ENCODE measurements at places on chromosomes 16 and 17.

- DNase-seq, result no peak
Measured at GRCh38 chr16:8950580-8951077, 13.1 kb downstream of the USP7 start.

- no peak for DNase-seq
Measured at GRCh38 chr16:72983728-72984350, 64.1 kb downstream of the ZFHX3 start.

DNA sequence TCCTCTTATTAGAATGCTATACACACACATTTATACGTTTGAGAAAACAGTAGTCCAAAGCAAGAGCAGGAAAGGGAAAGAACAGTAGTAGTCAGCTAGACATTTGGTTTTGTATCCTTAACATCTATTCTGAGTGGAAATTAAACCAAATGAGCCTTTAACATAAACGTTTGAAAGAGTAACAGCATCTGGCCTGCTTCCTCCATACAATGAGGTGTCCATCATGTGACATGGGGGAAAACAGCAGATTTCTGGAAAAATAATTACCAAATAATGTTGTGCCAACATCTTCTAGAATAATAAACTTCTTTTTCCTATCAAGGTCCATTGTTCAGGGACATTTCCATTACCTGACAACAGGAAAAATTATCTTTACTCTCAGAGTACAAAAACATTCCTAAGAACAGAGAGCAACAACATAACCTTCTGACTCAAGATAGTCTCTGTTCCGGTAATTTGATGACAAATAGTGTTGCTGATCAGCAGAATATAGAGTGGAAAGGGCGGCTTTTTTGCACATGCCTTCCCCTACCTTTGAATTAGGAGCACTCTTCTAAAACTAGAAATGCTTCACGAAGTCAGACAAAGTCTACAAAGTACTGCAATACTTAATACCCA, 20.2 kb downstream of the CYTH1 start:
- DNase-seq, result no peak

DNA sequence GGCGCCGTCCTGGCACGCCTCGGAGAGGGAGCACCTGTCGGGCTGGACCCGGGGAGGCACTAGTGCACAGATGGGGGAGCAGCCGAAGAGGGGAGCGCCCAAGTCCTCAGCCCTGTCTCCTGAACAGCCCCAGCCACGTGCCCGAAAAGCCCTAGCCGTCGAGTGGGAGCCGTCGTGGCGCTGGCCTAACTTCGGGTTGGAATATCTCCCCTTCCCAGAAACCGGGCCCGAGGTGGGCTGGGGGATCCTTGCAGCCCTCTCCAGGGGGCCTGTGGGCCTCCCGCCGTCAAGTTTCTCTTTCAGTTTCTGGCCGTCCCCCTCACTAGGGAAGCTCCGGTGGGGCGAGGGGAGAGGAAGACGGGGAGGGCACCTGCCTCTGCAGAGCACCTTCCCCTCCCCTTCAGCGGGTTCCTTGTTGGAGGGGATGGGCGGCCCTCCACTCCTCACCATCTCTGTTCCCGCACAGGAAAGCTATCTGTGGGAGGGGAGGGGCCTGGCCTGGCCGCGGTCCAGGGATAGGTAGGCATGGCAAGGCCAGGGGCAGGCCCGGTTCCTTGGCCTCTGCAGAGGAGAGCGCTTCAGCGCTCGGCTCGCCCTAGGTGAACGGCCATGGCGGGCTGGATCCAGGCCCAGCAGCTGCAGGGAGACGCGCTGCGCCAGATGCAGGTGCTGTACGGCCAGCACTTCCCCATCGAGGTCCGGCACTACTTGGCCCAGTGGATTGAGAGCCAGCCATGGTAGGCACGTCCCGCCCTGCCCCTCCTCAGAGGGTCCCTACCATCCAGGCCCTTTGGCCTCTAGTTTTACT, 709 bp downstream of the STAT5A start:
- DNase-seq, result peak; percentile 69

DNA sequence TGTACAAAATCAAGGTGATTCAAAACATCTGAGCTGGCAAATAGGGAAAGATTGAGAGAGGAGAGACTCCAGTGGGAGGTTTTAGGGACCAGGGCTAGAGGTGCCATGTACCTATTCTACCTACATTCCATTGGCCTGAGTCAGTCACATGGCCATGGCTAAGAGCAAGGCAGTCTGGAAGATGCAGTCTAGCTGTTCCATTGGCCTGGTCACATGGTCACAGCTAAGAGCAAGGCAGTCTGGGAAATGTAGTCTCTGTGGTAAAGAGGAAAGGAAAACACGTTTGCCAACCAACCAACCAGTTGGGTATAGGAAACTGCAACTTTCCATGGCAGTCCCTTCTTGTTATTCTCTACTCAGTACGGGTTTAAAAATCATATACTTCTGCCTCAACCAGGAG, 369.1 kb downstream of the XYLT1 start:
- DNase-seq, result no peak

DNA sequence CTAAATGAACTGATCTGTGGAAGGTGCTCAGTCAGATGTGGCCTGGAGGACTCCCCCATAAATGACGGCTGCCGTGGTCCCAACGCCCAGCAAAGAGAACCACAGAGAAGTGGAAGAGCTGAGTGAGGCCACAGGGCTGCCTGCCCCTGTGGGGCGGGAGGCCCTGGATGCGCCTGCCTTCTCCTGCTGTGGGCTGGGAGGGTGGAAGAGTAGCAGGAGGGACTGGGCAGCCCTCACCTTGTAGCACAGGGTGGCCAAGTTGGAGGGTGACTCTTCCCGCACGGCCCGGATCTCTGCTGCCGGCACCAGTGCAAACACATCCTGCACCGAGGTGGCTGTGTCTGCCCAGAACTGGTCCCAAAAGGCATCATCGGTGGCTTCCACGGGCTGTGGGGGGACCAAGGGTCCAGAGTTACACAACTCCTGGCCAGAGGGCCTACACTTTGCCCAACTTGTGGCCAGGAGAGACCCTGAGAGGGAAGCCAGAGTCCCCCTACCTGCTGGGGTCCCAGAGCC, 8.3 kb downstream of the HID1 start:
- DNase-seq, result no peak

Data from activated naive CD4-positive, alpha-beta T cell treated with Interleukin-2 at 50 U/mL for 16 hours (primary cell).